ENCODE measurements at places on chromosomes 5 and 9.

DNA sequence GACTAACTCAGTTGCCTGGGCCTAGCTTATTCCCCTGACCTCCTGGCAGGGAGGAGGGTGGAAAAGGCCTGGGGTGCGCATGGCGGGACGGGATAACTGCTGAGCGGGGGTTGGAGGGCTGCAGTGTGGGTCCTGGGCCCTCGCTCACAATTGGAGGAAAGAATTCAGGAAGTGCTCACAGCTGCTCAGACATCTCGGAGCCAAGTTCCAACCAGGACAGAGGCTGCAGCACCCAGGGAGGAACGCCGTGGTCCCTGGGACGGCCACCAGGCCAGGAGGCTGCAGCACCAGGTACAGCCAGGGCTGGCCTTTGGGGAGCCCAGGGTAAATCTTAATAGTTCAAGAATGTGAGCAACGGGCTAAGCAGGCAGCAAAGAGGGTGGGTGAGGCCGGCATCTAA is at the start of gene SPAAR:
SPAAR (plus strand) TSS at position 217 of the 400 bp plus-strand sequence. CDS start 974 bp downstream, outside the sequence.
- DNase-seq = no peak

DNA sequence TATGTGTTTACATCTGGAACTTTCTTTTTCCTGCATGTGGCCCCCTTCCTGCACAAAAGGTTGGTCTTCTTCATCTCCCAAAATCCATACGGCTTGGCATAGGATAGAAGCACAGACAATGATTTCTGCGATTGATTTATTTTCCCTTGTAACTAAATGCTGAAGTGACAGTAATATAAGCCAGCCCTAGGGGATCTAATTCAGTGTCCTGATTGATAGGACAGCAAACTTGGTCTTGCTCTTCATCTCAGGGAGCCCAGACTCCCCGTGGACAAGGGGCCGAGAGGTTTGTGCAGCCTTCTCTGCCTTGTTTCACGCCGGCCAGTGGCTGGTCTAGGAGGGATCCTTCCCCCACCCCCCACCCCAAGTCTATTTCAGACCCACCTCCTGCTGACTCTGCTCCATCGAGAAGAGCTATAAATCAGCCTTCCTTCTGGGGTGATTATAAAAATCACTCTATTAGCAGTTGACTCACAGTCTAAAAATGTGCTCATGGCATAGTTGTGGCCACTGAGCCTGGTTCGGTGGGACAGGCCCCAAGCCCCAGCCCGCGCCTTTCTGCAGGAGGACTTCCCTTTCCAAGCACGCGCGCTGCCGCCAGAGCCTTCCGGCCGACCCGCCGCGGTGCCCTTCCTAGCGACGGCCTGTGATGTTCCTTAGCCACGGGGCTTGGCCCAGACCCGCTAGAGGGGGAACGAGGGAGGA is 89.8 kb upstream of the COL5A1 start:
- no peak for DNase-seq

GRCh38 chr9:107215381-107215780 is 67.7 kb upstream of the RAD23B start:
- DNase-seq = no peak

DNA sequence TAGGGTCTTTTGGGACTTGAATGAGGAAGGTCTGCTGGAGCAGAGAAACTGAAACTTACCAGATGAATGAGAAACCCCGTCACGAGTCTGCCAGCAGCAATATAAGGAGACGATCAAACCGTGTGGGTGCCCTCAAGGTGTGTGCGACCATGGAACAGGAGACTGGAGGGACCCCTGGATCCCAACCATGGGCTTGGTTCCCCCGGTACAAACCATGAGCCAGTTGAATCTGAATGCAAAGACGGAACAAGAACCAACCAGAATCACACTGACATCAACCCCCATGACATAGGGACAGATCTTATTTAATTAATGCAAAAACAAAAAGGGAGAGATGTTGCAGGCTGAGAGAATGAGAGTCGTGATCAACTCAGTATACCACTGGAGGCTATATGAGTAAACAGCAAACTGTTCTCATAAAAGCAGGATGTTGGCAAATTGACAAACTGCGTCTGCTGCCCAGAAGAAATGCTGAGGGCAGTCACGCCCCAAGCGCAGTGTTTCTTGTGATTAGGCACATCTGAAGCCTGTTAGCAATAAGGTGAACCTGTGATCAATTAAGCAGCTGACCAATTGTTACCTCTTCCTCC is 475.5 kb upstream of the ACO1 start:
- DNase-seq = no peak

DNA sequence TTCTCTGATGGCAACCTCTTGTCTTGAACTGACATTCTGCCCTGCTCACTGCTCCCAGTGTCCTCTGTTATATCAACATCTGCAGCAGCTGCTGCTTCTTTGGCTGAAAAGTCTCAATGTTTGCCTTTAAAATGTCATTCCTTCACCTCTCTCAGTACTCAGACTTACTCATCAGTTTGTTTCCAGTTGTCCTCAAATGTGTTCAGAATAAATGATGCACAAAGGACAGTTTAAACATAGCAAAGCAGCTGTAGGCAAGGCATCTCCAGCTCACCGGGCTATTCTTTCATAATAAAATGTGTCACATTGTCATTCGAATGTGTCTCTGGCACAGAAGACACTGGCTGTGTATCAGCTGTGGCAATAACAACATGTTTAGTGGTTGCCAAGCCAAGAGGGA is 590.9 kb upstream of the ZNF608 start:
- DNase-seq = no peak

DNA sequence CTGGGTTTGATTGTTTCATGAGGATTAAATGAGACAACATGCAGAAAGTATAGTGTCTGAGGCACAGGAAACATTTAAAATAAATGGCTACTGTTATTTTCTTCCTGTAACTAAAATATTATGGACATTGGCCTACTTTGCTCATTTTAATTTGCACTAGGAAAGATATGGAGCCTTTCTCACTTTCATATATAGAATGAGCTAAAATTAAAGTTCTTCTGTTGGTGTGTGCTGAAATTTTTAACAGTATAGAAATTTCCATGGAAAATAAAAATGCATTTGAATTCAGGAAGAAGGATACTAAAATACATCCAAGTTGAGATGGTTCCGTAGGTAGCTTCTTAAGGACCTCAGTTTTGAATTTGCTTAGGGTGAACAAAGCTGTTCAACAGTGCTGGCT is 131.9 kb downstream of the MAST4 start:
- no peak for DNase-seq

DNA sequence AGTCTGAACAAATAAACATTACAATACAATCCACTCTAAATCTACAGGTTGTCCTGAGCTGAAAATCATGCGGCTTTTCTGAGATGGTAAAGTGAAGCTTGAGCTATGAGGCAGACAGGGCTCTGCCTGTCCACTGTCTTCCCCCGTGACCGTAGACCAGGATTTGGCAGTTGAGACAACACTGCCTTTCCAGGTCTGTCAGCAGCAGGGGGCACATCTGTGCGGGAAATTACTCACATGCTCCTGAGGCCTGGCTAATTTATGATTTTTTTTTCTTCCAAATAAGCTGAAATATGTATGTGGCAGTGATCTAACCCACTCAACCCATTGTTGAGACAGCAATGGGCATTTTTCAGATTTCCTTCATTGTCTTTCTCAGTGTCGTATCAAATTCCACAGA is 307.9 kb downstream of the FBXL7 start:
- DNase-seq = no peak

GRCh38 chr9:110874963-110875674 is 163.2 kb downstream of the LPAR1 start:
- no peak for DNase-seq

- no peak for DNase-seq
Observed at GRCh38 chr9:16157216-16157615, 604.4 kb downstream of the CCDC171 start.
